ENCODE measurements at places on chromosomes 5 and 9.

GRCh38 chr5:75571547-75571946 is 39.7 kb upstream of the ANKDD1B start:
- DNase-seq, result no peak

GRCh38 chr9:124471761-124472160 is 21.5 kb downstream of the ADGRD2 start:
- DNase-seq, result no peak

DNA sequence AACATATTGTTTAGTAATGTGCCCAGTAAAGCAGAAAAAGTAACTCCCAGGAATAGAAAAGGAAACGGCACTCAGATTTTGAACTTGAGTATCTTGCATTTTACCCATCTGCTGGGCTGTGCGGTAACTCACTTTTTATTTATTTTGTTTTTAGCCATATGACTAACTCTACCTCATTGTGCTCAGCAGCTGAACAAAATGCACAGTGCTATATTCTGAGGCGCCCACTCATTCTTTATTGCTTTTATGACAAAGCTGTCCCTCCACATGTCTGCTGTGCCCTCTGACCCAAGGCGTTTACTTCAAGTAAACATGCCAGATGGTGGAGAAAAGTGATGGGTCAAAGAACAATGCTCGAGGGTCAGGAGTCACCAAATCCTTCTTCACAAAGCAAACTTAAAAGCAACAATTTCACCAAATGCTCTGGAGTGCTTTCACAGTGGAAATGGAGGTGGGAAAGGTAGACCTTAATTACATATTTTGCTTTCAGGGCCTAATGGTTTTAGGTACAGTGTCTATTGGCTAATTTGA is 215.2 kb upstream of the ELAVL2 start:
- peak; percentile 28 for DNase-seq

- DNase-seq, result peak; percentile 2
Observed at GRCh38 chr9:80699511-80699998, 989.8 kb downstream of the TLE1 start.

DNA sequence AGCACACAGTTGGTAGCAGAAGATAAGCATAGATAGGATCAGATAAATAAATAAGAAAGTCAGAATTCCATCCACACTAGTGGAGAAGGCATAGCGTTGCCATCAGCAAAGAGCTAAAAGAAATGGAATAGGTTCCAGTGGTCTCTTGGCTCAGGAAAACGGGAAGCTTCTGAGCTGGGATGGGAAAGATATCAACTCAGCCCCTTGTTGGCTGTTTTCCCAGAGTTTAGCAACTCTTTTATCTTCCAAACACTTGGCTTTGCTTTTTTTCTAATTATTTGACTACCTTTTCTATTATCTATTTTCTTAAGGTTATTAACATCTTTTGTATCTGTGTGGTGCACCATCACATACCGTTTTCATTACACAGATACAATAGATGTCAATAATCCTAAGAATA is 445.7 kb upstream of the TRPC7 start:
- no peak for DNase-seq

All from retina (tissue), 1 donor.